Esophagus mucosa (tissue), 1 donor: ENCODE measurements at places on chromosomes 2 and 18. TPM values are rescaled to one million over a fixed set of nuclear protein-coding genes. Genes with fewer than 3 reads are reported as not detected.
A peak's percentile ranks its signal among the peaks of the same experiment; 100 is the strongest.

COL4A4 gene
- total RNA-seq: 0.24 TPM

PHOSPHO2 gene
- total RNA-seq: 1.7 TPM

POMC gene
- total RNA-seq: 0.44 TPM

USP37 gene
- 11.8 TPM for total RNA-seq

TET3 gene
- total RNA-seq: 18.8 TPM

FBLN7 gene
- total RNA-seq: 1.4 TPM

SP9 gene
- total RNA-seq: not detected

GRCh38 chr2:188725746-188726360 lies 248.3 kb upstream of the COL3A1 start:
- ATAC-seq: no peak

- no peak for ATAC-seq
These were observed 6.0 kb downstream of the TTC31 start for GRCh38 chr2:74488643-74489481.

DNA sequence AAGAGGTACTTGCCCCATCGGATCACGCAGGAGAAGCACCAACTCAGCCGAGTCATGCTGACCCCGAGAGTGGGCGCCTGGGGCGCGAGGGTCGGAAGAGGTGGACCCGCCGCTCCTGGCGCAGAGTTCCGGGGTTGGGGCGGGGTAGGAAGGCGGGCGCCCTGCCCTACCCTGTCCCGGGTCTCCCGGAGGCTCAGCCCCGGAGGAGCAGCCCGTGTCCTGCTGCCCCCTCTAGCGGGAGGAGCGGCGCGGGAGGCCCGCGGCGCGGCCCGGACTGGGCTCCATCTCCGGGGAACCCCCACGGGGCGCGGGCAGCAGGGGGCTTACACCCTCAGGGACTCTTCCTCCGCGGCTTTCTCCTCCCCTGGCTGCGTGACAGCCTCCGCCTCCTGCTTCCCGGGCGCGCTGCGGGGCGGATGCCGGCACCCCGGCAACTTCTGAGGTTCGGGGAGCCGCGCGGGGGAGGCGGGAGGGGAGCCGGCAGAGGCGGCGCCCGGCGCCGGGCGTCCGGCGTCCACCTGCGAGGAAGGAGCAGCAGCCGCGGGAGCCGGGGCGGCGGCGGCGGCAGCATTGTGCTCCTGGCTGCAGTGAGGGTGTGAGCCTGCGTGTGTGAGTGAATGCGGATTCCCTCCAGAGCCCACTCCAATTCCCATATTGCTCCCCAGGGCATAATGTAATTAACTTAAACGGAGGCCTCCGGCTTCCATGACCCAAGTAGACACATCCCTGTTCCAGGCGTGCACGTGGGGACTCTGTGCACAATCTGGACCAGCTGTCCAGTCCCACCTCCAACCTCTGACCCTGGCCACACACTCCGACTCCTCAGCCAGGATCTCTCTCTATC lies 7.6 kb upstream of the TNS1 start:
- ATAC-seq: peak; percentile 65

GRCh38 chr18:37361335-37362157 lies 204.1 kb downstream of the CELF4 start:
- ATAC-seq: peak; percentile 81

DNA sequence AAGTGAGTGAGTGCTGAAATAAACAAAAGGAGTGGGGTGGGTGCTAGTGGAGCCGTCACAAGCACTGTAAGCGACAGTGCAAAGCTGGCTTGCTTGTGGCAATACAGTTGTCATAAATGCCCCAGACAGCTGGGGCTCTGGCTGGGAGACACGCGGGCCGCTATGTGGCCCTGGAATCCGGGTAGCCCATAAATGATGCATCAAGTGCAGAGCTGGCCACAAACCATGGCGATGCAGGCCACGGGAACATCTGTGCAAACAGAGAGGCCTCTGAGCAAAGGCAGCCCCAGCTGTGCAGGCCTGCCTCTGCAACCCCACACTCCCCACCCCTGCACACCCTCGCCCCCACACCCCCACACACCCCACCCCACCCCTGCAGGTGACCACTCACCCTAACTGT lies 349.2 kb upstream of the ID2 start:
- ATAC-seq: no peak
